Activated CD8-positive, alpha-beta memory T cell treated with anti-CD3 and anti-CD28 coated beads for 4 hours (primary cell): ENCODE measurements at places on chromosomes 2 and 18.
A peak's percentile ranks its signal among the peaks of the same experiment; 100 is the strongest.

GRCh38 chr2:234308073-234308812 lies 188.6 kb downstream of the ARL4C start:
- DNase-seq, result no peak

- DNase-seq, result no peak
Observed at GRCh38 chr18:3726238-3726951, 276.4 kb downstream of the TGIF1 start.

GRCh38 chr2:131039101-131039440 lies 54.2 kb downstream of the FAM168B start:
- no peak for DNase-seq

- no peak for DNase-seq
Observed at GRCh38 chr18:13481820-13482617, 244.3 kb downstream of the FAM210A start.

DNA sequence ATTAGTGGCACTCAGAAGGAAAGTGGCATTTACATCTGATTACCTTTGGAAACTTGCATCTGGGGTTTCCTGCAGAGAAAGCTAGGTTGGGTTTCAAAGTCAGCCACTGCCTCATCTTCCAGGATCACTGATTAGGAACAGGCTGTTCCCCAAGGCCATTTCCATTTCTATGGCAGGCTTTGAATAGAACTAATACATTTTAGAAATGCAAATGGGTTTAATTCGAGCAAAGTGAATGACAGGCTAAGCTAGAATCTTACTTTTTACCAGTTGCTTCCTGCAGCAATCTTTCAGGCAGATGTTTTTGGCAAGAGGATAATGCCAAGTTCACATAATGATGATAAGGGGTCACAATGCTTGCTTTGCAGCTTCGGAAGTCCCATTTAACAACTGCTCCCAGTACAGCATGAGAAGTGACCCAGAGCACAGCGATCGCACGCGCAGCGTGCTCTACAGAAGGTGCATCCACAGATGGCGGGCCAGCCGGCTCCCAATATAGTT lies 336.7 kb downstream of the LPIN1 start:
- no peak for DNase-seq

DNA sequence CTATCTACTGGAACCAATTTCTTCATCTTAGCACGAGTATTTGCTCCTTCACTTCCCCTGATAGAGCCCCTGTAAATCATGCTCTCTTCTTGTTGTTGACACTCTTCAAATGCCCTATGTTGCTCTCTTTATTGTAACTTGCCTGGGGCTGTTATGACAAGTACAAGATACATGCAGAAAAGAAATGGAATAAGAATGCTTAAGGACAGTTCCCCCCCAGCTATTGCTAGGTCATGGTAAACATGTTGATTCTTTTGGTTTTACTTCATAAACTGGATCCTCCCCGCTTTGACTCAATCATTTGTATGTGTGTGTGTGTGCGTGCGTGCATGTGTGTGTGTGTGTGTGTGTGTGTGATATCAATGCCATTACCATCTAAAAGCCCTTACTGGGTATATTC lies 368.5 kb upstream of the CNTNAP5 start:
- DNase-seq, result no peak

- no peak for DNase-seq
Observed at GRCh38 chr2:48306409-48307284, 223.3 kb upstream of the STON1 start.

GRCh38 chr2:32940316-32940997 lies 6.3 kb upstream of the LTBP1 start:
- no peak for DNase-seq

- DNase-seq, result no peak
Observed at GRCh38 chr2:85255813-85256594, 71.8 kb downstream of the TGOLN2 start.

- DNase-seq, result peak; percentile 20
Observed at GRCh38 chr18:46281185-46282176, 177.3 kb downstream of the HAUS1 start.
